A172 (cell line): ENCODE measurements at places on chromosomes 4 and X. TPM values are rescaled to one million over a fixed set of nuclear protein-coding genes. Genes with fewer than 3 reads are reported as not detected.

DNA sequence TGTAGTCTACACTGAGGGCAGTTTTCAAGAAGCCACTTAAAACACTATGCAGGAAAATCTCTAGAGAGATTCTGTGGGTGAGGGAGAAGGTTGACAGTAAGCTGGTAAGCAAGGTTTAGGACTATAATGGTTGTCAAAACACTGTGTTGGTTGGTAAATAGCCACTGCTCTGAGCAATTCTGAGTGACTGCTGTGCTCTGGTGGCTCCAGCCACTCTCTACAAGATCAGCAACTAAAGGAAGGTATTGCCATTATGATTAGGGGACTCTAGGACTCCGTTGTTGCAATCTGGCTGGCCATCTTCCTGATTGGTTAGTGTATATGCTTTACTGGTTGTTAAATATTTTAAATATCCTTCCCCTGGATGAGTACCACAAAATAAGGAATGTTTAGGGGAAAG lies 5.5 kb upstream of the FAM47E start:
- DNase-seq = no peak

DNA sequence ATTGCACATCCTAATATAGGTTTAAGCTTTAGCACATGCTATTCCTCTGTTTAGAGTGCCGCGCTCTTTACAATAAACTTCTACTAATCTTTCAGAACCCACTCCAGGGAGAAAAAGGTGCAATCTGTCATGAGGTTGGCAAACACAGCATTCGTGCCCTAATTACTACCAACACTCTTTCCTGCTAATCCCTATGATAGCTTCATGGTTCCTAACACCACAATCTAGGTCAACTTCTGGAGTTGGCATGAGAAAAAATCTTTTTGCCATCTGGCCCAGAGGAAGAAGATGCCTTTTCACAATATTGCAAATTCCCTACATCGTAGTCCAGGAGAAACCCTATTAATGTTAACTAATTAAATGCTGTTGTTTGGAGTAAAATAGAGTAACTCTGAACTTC lies 39.6 kb downstream of the TMA16 start:
- no peak for DNase-seq

DNA sequence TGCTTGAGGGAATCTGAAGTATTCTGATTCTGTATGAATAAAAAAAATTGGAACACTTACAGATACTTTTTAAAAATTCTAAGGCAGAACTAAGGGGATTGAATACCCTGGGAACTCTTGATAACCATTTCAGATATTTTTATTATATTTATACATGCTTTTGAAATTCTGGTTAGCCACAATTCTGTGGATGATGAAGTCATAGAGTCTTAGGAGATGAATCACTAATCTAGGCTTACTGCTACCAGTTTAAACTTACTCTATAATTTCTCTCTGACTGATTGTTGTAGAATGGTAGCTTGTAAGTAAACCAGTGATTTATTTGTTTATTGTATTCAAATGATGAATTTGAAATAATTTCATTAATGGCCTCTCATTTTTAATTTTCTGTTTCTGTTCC lies 11.4 kb upstream of the SLAIN2 start:
- DNase-seq = peak; percentile 76

DNA sequence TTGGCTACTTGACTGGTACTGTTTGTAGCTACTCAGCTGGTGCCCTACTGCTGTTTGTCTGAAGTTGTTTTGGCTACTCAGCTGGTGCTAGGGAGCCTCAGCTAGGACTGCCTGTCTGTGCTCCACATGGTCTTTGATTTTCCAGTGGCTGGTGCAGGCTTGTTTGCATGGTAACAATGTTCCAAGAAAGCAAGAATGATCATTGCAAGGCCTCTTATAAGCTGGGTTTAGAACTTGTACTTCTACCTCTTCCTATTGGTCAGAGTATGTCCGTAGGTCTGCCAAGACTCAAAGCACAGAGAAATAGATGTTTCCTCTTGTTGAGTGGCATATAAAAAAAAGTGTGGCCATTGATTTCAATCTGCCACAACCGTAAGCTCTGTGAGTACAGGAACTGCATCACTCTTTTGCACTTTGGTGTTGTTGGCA lies 17.6 kb downstream of the NFKB1 start:
- no peak for DNase-seq

DNA sequence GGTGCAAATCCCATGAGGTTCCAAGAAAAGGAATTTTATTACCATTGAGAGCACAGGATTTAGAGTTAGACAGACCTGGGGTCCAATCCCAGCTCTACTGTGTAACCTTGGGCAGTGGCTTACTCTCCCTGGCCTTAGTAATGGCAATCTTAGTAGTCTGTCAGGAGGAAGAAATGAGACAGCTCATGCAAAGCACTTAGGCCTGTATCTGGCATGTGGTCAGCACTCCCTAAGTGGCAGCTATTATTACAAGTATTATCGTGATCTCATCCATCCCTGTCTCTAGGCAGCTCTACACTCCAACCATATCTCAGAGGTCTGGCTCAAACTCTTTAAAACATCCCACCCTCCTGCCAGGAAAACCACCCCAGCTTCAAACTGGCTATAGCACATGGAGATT lies 129.6 kb upstream of the NALF2 start:
- no peak for DNase-seq

GRCh38 chrX:85569686-85570085 lies 190.2 kb upstream of the POF1B start:
- DNase-seq = no peak

DNA sequence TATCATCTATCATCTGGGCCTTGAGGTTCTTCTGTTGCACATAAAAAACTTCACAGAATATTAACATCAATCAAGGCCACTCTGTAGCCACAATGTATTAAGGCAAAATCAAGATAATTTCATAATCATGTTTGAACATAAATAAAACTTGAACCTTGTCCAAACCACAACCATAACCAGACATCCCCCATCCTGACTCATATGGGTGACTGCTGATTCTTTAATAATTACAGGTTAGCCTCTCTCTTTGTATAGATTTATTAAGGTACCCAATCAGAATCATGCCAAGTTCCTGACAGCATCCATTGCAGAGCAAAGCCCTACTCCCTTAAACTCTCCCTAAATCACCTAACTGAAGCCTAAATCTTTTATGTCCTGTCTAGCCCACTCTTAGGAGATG lies 16.7 kb upstream of the AREG start:
- DNase-seq = no peak

DNA sequence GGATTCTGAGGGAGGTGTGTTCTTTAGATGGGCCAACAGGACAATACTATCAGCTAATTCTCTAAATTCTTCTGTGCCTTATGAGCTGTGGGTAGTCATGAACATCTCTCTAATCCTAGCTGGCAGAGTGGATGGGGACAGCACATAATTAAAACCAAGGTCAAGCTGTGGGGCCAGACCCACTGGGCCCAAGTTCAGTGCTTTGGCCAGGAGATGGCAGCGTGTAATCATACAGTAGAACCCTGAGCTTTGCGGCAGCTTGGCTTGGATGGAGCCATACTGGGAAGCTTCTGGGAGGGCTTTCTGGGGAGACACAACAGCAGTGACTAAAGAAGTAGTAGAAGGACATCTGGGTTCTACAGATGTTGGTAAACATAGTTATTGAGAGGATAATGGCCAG lies 140.3 kb upstream of the CXCL13 start:
- no peak for DNase-seq

- DNase-seq = no peak
Measured at GRCh38 chr4:70741867-70742658, 20.3 kb downstream of the RUFY3 start.

GRCh38 chr4:170931321-170931720 lies 841.6 kb upstream of the AADAT start:
- DNase-seq = peak; percentile 16

GRCh38 chr4:174946246-174946645 lies 28.1 kb downstream of the ADAM29 start:
- DNase-seq = no peak

DNA sequence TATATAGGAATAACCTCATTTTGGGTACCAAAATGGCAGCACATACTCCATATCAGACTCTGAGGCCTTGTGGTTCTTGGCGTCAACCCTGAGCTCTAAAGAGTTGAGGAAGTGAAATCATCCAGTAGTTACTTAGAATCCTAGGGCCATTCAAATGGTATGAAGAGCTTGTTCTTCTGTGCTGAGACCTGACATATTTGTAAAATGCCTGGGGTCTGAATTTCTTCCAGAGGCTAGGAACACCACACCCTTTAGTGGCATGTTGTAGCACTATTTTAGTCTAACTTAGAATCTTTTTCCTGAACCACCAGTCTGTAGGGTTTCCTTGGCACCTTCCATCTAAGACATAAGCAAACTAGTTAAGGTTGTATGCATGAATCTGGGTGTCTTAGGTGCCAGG lies 18.1 kb upstream of the GDPD2 start:
- DNase-seq = no peak

GRCh38 chr4:7649741-7650531 lies 215.2 kb upstream of the PSAPL1 start:
- peak; percentile 98 for DNase-seq

DNA sequence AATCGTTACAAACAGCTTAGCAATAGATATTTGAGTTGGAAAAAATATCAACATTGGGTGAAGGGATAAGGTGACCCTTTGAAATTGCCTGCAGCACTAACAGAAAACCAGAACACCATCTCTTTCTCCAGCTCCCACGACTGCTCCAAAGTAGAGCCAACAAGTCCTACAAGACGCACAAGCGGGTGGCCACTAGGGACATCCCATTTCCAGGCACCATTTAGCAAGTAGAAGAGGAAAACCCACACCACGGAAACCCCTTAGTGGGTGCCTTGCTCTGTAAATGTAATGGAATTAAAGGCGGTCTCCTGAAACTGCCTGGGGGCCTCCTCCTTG lies 1.9 kb downstream of the ARHGAP6 start:
- DNase-seq = no peak

GRCh38 chrX:69319376-69319775 lies 154.1 kb upstream of the PJA1 start:
- no peak for DNase-seq

- no peak for DNase-seq
Measured at GRCh38 chrX:112235547-112235946, 153.0 kb upstream of the TRPC5 start.

GRCh38 chr4:25966171-25966570 lies 52.2 kb downstream of the SMIM20 start:
- DNase-seq = no peak

DNA sequence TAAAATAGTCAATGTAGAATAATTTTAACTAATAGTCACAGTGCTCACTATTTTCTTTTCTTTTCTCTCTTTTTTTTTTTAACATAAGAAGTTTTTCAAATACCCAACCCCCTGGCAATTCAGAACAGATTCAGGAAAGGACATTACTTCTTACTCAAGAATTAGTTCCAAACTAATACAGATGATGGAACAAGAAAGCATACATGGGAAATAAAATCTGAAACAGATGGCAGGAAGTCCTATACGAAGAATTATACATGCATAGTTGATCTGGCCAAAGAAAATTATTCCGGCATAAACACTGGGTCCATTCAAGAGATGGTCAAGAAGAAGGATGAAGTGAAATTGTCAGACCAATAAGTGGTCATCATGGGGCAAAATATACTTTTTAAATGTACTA lies 614.4 kb upstream of the INTU start:
- no peak for DNase-seq

HEPH gene
- total RNA-seq = not detected in 2 replicates

ZNF711 gene
- total RNA-seq = not detected in 2 replicates

NDNF gene
- total RNA-seq = 0.14 and 0.29 TPM in 2 replicates

CT45A10 gene
- total RNA-seq = not detected in 2 replicates

ARHGAP4 gene
- 1.3 and 5.3 TPM in 2 replicates for total RNA-seq

SLC25A43 gene
- 13.2 and 14.9 TPM in 2 replicates for total RNA-seq

NR0B1 gene
- total RNA-seq = not detected in 2 replicates

PHOX2B gene
- total RNA-seq = not detected in 2 replicates
